ENCODE measurements at places on chromosomes 5 and 9.
A peak's percentile ranks its signal among the peaks of the same experiment; 100 is the strongest.

DNA sequence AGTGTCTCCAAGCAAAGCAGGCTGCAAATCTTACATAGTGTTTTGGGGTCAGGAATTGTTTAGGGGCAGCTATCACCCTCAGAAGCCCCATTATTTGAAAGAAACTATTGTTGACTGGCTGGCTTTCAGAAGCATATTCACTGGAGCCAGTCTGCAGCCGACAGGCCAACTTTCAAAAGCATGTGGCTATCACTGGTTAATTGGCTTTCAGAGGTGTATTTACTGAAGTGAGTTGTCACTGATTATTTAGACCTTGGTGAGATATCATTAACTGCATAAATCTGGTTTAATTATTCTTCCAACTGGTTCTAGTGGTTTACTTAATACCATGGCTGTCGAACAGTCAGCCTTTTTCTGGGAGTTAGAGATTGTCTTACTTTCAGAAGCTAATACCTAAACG, 247.0 kb downstream of the CWC27 start:
- DNase-seq = no peak

DNA sequence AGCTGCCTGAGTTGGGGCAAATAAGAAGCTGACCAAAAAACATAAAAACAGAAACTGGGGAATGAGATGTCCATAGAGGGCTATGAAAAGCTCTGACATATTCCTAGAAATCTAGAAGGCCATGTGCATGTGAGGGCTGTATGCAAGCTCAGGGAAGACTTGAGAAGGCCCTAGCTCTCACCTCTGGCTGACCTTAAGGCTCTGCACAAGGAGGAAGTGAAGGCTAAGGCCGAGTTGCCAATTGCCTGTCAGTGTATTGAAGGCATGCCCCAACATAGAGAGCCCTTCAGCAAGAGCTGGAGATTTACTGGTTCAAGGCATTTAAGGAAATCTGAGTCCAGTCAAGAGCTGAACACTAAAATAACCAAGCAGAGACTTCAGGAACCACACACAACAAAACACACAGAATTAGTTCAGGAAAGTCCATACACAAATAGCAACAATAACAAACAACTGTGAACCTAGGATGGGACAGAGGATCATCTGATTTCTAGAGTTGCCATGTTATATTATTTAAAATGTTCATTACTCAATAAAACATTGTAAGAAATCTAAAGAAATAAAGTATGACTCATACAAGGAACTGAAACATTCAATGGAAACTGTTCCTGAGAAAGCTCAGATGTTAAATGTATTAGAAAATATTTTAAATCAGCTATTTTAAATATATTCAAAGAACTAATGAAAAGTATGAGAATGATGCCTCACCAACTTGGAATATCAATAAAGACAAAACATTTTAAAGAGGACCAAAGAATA, 161.8 kb downstream of the AUH start:
- no peak for DNase-seq

- no peak for DNase-seq
Observed at GRCh38 chr9:38180656-38181055, 111.6 kb upstream of the SHB start.

GRCh38 chr5:142873831-142874230, 103.7 kb downstream of the ARHGAP26 start:
- DNase-seq = no peak

DNA sequence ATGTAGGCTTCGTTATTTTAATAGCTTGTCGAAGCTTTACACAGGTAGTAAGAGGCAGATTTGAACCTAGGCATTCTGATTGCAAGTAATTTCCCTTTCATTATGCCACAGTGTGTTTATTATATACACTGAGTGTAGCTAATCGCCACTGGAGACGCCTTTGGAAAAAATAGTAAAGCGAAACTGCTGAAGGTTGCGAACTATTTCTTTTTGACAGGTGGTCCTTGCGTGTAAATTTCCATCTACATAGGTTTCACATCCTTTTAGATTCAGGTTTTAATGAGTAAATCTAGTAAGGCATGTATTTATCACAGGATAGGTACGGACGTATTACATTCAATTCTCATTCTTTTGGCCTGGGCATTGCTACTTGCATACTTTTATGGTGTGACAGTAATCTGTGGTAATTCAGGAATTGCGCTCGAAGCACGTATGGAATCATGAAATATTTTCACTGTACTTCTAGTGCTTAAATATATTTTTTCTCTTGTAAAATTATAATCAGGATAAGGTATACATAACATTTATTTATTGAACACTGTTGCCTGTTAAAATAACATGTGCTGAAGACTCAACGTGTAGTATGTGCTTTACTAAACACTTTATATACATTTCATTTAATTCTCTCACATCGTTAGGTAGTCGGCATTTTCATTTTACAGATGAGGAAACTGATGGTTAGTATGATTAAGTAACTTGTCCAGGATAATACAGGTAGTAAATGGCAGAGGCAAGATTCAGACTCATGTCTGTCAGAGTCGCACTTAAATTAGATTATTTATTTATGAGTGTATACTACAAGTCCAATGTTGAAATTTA, 1.8 kb downstream of the MARCHF6 start:
- peak; percentile 36 for DNase-seq

DNA sequence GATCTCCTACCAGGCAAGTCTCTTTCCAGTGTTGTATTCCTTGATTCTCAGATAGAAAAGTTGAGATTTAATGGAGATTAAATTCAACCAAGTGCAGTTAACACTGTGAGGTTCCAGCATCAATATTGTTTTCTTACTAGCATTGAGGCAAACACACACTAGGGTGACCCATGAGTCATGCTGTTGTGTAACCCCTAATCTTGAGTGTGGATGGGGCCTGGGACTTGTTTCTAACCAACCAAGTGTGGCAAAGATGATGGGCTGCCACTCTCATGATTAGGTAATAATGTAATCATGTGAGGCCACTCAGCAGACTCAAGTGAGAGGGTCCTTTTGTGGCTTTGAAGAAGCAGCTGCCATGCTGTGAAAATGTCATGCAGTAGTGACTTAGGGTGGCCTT, 394.2 kb downstream of the IRX2 start:
- no peak for DNase-seq

GRCh38 chr9:8158574-8158973, 359.0 kb upstream of the DMAC1 start:
- DNase-seq = no peak

DNA sequence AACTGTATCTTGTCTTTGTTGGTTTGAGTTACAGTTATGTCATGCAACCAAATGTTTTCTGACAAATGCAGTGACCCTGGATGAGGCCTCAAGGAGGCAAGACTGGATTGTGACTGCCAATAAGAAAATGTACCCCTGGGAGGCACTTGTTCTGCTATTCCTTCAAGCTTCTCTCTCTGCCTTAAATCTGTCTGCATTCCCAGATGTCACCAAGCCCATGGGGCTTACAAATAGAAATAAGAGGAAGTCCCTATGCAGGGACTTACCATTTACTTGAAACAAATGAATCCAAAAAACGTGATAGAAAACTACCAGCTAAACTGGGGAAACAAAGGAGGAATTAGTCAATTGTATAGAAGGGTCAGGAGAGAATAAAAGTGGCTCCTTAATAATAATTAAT, 8.2 kb upstream of the PARP8 start:
- DNase-seq = no peak

GRCh38 chr5:38456657-38457399, 99.6 kb downstream of the LIFR start:
- DNase-seq = no peak

GRCh38 chr5:57411982-57412381, 70.6 kb downstream of the ACTBL2 start:
- DNase-seq = no peak

DNA sequence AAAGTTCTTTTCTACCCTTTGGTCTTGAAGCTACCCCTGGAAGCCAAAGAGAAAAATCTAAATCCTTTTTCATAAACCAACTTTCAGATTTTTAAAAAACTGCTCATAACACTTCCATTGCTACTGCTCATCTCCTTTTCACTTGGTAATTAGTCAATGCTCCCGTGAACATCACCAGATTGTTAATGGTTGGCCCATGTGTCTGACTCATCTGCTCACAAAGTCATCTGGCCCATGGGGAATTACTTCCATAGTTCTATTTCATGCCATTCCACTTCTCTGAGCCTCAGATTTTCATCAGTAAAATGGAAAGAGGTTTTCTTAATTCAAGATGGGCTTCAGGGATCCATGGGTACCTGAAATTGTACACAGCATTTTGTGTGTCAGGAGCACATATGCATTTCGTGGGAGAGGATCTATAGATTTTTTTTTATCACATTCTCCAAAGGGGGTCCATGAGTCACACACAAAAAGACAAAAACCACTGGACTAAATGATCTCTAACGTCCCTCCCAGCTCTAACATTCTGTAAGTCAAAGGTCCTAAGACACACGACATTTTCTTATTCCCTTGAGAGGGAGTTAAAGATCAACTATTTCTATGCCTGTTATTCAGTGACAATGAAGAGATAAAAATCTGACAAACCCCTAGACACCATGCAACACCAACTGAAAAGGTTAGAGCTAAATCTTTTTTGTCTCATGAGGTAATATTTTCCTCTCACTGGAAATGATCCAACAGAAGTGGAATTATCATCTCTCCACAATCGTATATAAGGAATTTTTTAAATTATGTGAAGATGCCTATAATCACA, 75.4 kb downstream of the TEX10 start:
- no peak for DNase-seq

GRCh38 chr5:143955141-143955540, 143.2 kb downstream of the HMHB1 start:
- no peak for DNase-seq

GRCh38 chr5:177592905-177593304, 902 bp downstream of the TMED9 start:
- no peak for DNase-seq

DNA sequence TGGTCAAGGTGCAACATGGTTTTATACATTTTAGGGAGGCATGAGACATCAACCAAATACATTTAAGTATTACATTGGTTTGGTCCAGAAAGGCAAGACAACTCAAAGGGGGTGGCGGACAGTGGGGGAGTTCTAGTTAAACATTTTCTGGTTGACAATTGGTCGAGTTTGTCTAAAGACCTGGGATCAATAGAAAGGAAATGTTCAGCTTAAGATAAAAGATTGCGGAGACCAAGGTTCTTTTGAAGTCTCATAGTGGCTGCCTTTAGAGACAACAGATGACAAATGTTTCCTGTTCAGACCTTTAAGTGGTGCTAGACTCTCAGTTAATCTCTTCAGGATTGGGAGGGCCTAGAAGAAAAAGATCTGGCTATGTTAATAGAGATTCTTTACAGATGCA, 47.7 kb upstream of the TTC39B start:
- DNase-seq = no peak

DNA sequence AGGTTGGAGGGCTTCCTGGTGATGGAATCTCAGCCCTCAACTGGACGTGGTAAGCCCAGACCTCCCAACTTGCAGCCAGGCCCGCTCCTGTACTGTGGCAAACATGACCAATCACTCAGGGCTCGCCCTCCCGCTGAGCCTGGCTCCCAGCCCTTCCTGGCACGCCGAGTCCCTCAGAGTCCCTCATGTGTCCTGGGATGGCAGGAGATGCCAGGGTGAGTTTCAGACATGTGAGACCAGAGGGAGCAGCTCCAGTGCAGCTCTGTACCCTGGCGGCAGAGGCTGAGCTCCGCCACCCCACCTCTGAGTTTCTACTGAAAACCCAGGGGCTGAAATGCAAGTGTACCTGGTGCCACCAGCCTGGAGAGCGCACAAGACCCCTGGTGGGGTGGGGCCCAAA, 42.0 kb upstream of the RXRA start:
- no peak for DNase-seq

DNA sequence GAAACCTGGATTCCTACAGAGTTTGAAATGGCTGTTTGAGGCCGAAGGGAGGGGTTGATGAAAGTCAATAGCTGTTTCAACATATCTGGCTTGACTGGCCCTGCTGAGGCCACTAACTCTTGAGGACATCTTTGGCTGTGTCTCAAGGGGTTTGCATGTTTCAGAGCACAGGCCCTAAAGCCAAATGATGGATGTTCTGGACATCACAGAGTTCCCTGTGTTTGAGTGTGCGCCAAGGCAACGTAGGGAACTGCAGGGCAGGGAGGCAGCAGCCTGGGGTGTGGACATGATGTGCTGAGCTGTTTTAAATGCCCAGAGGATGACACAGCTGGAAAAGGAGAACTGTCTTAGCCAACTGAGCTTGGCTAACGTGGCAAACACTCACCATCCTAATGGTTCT, 89.6 kb downstream of the RAPGEF1 start:
- DNase-seq = no peak

DNA sequence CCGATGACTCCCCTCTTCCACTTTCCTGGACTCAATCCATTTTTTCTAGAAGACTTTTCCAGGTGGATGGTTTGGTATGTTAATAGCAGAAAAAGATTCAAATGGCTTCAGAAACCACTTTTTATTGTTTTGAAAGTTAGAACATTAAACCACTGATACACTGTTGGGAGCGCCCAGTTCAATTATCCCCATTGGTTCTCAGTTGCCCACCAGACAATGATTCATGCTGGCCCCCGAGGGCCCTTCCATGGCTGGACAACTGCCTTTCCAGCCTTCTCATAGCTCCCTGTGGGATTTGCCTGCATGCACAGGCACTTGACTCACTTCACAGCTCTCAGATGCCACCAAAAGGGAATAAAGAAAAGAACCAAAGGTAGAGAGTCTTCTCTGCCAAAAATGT, 21.3 kb upstream of the ANKRD34B start:
- DNase-seq = no peak

GRCh38 chr5:125603321-125603720, 819.9 kb upstream of the GRAMD2B start:
- DNase-seq = no peak

- no peak for DNase-seq
Observed at GRCh38 chr5:10289353-10289752, 18.3 kb downstream of the CMBL start.

GRCh38 chr9:86459191-86459590, 105.0 kb upstream of the TUT7 start:
- no peak for DNase-seq

- DNase-seq = no peak
Observed at GRCh38 chr9:37104183-37104889, 16.0 kb upstream of the ZCCHC7 start.

- DNase-seq = no peak
Observed at GRCh38 chr9:110135846-110136245, 72.1 kb downstream of the C9orf152 start.

GRCh38 chr9:4689687-4690104, 10.3 kb downstream of the CDC37L1 start:
- DNase-seq = no peak

GRCh38 chr9:4489919-4490704, at the start of gene SLC1A1:
TSS of gene SLC1A1 (plus strand) at chr9:4490468. CDS start at chr9:4490680, 212 bp downstream.
- peak; percentile 12 for DNase-seq

- no peak for DNase-seq
Observed at GRCh38 chr5:149687486-149688168, 42.5 kb upstream of the PPARGC1B start.

DNA sequence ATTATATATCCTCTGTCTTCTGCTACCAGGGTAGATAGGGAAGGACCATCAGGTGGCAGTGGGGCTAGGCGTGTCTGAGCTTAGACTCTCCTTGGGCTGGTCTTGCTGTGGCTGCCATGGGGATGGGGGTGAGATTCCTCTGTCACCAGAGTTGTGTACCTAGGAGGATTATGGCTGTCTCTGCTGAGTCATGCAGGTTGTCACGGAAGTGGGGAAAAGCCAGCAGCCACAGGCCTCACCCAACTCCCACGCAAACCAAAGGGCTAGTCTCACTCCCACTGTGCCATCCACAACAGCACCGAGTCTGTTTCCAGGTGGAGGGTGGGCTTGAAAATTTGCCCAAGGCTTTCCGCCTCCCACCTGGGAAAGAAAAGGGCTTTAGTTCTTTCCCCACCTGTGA, 476.1 kb downstream of the CYLC2 start:
- DNase-seq = no peak

- DNase-seq = no peak
Observed at GRCh38 chr5:61030163-61030482, 85.1 kb downstream of the NDUFAF2 start.

GRCh38 chr9:135925496-135926133, 18.3 kb upstream of the CAMSAP1 start:
- peak; percentile 49 for DNase-seq

Data from stimulated activated naive B cell treated with anti-CD40 and anti-IgM and Interleukin-4, amounts not matched to agents 10 μg/mL and 1 μg/mL and 100 μg/mL, for 72 hours (primary cell).